Esophagus squamous epithelium (tissue), 5 donors: ENCODE measurements at places on chromosomes 2 and 18. TPM values are rescaled to one million over a fixed set of nuclear protein-coding genes. Genes with fewer than 3 reads are reported as not detected.

The HNMT gene
- 5.9 TPM for total RNA-seq

The PARD3B gene
- total RNA-seq, result 2.4 TPM

The AFTPH gene
- 45.2 TPM for total RNA-seq

The RAMP1 gene
- 2.6 TPM for total RNA-seq

The IL18RAP gene
- 0.61 TPM for total RNA-seq

The CDK5R2 gene
- total RNA-seq, result not detected
